ENCODE measurements at places on chromosomes 7 and 10.

DNA sequence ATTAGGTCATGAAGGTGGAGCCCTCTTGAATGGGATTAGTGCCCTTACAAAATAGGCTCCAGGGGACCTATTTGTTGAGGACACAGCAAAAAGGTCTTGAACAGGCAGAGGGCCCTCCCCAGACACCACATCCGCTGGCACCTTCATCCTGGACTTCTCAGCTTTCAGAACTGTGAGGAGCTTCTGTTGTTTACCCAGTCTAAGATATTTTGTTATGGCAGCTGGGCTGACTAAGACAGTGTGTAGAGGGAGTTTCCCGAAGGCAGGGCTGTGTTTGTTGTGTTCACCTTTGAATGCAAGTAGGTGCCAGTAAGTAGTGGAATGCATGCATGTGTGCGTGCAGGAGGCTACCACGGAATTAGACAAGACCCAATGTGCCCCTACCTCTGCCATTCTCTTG, 106.7 kb downstream of the PTPRE start:
- DNase-seq, result peak; percentile 17

GRCh38 chr7:572416-573268, 53.0 kb upstream of the PDGFA start:
- no peak for DNase-seq

- DNase-seq, result peak; percentile 17
These were observed 230.5 kb upstream of the MBL2 start for GRCh38 chr10:53003094-53003493.

DNA sequence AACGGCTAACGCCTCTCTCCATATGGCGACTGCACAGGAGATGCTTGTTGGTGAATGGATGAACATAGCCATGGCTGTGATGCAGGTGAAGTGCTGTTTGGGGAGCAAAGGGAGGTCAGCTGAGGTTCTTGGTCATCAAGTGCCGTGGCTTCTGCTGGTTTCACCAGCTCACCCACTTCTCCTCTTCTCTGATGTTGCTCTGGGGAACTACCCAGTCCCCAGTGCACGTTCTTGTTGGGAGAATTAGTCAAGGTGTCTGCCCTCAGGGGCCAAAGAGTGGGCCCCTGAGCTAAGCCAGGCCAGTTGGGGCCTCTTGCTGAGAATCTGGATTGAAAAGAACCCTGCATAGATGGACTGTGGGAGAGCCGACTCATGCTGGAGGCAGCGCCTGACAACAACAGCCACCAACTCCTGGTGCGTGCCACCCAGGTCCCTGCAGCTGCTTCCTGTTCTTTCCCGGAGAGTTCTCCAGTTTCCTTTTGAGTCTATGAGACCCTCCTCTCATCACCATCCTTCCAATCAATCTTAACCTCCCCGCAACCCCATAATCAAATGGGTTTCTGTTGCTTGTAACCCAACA, 3.0 kb downstream of the BTBD16 start:
- no peak for DNase-seq

Measured in MCF 10A (cell line).